ENCODE measurements at places on chromosomes 1 and 21.

DNA sequence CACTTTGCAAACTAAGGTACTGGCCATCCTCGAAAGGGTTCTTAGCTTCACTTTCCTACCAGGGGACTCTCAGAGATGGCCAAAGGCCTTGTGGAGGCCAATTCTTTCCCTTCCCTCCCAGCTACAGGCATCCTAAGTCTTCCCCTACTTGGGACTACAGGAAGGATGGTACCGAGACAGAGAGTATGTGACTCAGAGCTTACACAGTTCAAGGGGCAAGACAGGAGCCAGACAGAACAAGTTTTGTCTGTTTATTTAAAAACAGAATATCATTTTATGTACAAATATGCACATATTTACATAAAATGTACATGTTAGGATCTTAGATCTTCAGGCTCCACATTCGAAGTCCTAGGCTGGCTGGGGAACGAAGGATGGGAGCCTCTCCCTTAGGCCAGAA lies 1.1 kb upstream of the ARHGAP30 start:
- no peak for DNase-seq

- no peak for DNase-seq
These were observed 1.1 kb upstream of the GADD45A start for GRCh38 chr1:67683766-67684525.

- peak; percentile 75 for DNase-seq
These were observed 181.8 kb upstream of the ADGRL4 start for GRCh38 chr1:79188337-79188736.

GRCh38 chr1:60835649-60836048 lies 246.7 kb upstream of the NFIA start:
- no peak for DNase-seq

DNA sequence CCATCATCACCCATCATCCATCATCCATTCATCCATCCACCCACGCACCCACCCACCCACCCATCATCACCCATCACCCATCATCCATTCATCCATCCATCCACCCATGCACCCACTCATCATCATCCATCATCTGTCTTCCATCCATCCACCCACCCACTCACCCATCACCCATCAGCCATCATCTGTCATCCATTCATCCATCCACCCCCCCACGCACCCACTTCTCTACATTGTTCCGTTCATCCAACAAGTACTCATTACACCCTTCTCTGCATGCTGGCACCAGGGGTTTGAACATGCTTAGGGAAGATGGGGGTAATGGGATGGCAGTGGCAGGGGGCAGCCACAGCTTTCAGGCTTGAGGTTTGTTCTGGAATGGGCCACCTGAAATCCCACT lies 82.1 kb downstream of the ADARB1 start:
- DNase-seq: no peak

- DNase-seq: no peak
These were observed 133.2 kb downstream of the DISP1 start for GRCh38 chr1:222948079-222948478.

DNA sequence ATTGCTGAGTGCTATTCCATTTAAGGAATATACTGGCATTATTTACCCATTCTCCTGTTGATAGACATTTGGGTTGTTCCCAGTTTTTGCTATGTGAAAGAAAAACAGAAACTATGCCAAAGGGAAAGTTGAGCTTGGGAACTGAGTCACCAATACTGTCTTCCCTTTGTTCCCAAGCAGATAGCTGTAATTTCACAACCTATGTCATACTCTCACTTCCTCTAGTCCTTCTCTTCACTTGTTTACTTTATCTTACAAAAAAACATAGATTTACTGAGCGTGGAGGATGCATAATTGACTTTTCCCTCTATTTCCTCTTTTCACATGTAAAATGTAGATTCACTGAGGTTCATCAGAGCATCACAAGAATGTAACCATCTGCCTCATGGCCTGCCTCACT lies 32.4 kb upstream of the PGBD5 start:
- DNase-seq: no peak

GRCh38 chr1:85019994-85020393 lies 23.1 kb upstream of the MCOLN2 start:
- DNase-seq: no peak

DNA sequence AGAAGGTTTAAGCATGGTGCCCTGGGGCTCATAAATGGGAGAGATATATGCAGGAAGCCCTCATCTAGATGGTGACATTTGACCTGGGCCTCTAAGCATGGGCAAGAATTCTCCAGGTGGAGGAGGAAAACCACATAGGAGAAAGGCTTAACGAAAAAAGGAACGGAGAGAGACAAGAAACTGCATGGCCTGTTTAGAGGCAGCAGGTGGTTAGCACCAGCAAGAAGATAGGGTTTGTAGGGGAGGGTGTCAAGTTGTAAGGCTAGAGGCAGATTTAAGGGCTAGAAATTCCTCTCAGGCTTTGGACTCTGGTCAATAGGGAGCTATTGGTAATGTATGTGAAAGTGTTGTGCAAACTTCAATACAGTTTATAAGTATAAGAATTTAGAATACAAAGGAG lies 8.2 kb upstream of the MAPKAPK2 start:
- DNase-seq: no peak

DNA sequence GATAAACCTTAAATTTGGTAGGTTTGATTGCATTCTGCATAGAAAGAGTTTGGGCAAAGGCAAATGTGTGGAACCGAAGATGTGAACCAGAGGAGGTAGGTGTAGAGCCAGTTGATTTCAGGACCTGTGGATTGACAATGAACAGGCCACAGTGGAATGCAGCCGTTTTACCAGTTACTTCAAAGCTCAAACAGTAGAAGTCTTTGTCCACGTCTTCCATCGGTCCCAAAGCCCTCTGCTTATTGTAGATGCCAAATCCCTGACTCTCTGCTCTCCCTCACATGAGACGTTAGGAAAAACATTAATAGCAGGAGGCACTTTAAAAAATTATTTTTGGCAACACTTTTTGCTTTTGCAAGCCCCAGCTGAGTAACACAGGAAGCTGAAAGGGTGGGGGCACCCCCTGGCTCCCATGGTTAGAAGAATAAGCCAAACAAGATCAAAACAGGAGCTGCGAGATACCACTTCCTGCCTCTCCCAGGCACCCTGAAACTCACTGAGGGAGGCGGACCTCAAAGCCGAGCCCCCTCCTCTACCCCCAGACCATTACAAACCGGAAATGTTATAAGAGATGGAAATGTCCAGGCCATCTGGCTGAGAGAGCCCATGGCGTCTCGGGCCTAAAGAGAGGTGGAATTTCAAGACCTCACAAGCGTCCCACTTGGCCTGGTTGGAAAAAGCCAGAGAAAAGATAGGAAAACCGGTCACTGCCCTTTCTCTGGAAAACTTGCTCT lies 13.5 kb downstream of the TRAF3IP3 start:
- peak; percentile 81 for DNase-seq

DNA sequence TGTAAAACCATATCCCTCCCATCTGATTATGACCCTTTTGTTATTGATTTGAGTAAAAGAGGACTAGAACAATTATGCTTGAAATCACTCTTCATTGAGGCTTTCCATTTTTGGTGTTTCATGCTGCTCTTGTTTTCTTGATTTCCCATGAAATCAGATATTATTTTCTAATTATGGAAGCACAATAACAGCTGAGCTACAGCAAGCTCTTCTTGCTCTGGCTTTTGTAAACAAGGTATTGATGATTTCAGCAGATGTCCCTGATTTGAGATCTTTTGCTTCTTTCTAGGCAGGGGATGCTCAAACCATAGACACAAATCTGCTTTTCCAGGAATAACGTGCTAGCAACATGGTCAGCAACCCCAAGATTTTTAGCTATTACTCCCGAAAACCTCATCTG lies 607.8 kb downstream of the NCAM2 start:
- no peak for DNase-seq

DNA sequence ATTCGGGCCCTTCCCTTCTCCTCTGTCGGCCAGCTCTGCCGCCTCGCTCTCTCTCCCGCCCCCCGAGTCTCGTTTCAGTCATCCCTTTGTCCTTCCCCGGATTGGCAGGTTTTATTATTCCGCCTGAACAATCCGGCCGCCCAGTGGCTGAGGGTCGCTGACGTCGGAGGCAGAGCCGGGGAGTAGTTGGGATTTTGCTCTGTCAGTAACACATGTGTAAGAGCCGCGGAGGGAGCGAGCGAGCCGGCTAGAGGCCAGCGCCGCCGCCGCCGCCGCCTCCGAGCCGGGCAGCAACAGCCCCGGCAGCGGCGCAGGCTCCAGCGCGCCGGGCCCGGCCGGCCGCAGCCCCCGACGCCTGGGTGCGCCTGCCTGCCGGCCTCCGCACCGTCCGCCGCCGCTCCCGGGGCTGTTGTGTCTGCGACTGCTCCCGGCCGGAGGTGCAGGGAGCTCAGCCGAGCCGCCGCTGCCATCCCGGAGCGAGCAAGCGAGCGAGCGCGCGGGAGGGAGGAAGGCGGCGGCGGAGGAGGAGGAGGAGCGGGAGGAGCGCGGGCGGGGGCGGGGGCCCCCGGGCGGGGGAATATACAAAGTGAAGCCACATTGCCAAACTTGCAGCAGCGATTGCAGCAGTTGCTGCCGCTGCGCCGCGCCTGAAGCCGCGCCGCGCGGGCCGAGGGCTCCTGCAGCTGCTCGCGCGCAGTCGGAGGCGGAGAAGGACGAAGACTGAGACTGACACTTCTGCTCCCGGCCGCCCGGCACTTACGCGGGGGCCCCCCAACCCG lies at the start of gene LMO4:
TSS of gene LMO4 (plus strand) at position 609 of the 779 bp plus-strand sequence. CDS start 3,136 bp downstream, outside the sequence.
- peak; percentile 94 for DNase-seq

DNA sequence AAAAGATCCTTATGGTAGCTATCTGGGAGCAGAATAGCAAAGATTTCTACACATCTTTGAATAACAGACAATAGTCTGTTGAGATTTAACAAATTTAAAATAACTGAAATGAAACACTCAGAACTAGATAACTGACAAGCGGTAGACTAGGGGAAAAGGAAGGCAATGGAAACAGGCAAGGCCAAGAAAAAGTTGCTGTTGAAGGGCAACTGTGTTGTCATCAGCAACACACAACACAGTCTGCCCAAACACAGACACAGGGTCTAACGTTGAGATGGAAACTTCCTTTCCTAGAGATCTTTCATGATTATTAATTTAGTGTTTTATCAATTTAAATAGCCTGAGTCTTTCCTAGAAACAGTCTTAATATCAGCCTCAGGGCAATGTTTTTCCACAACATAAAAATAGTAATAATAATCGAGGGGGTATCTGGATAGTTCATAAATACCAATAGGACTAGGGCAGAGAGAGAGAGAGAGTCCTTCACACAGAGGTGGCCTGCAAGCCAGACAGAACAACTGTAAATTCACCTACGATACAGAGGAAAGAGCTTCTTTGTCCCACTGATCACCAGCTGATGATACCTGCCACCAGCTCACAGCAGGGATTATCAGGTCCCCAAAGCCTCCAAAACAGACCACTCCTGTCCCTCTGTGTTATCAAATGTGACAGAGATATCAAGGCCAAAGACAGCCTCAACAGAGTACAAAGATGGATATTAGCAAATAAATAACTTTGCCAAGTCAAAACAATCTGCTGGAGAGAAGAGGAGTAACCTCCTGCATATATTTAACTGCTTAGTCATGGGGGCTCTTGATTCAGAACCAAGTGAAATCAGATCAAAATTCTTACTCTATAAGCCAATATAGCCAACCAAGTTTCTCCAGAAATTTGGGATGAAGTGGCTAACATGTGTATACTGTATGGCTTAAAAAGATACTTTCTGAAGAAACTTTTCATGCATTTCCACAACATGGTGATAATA lies 245.3 kb downstream of the SLC45A1 start:
- no peak for DNase-seq

DNA sequence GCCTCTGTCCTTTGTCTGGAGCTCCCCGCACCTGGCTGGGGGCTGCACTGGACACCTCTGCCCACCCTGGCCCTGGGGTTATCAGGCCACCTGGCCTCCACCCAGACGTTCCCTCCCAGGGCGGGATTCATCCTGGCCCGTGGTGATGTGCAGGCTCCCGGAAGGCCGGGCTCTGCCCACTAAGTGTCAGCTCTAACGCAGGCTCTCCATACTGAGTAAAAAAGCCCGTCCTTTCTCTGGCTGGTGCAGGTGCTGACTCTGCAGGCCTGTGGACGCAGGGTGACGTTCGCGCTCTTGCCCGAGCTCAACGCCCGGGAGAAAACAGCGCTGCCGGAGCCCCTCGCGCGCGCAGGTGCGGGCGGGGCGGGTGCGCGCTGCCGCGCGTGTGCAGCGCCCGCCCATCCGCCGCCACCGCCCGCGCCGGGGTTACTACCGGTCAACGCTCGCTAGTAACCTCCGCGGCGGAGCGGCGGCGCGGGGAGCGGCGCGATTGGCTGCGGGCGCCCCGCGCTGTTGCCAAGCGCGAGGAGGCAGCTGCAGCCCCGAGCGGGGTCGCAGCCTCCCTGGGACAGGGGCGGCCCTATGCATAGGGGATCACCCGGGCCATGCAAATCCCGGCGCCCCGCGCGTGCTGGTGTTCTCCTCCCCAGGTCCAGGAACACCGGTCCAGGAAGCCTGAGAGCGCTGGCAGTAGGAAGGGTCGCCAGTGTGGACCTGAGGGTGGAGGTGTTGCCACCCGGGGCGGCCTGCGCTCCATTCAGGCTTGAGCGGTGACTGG lies 15.7 kb downstream of the ABCG1 start:
- DNase-seq: peak; percentile 37

DNA sequence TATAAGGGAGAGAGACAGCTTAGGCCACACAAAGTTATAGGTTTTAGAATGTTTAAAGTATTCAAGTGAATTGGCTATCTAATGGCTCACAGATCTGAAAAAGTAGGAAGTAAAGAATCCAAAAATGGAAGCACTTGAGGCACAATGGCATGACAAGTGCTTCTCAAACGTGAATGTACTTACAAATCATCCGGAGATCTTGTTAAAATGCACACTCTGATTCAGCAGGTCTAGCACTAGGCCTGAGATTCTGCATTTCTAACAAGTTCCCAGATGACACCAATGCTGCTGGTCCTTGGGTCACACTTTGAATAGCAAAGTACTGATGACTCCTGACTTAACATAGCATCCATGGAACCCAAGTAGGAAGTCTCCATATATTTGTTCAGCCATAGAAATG lies 20.9 kb upstream of the AGL start:
- no peak for DNase-seq

DNA sequence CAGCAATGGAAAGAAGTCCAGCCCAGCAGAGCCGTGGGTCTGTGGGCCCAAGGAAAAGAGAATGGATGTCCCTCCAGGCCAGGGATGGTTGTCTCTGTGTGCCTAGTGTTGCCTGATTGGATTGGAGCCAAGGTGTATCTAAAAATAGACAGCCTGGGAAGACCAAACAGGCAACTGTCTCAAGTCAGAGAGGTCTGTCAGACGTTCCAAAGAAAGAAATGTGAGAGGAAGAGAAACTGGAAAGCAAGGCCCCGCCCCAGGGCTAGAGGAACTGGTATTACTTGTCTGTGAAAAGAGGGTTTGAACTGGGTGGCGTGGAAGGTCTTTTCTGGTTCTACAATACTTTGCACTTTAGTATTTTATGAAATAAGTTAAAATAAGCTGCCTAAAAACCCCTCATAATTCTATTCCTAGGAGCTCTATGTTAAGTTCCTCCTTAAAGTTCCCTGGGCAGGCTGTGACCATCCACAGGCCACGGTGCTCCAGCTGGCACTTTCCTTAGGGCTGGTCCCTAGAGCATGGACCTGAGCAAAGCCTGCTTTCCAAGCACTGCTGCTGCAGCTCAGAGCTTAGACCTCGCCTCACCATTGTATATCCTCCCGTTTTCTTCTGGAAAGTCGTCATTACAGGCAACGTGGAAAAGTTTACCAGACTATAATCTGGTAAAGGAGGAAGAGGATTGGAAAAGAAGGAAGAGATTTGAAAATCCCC lies 151.6 kb downstream of the DISC1 start:
- no peak for DNase-seq

- peak; percentile 98 for DNase-seq
These were observed 114.2 kb upstream of the IPO9 start for GRCh38 chr1:201714542-201715329.

All from kidney capillary endothelial cell (primary cell).